Retinal pigment epithelial cell (primary cell): ENCODE measurements at places on chromosomes 5 and 9.

GRCh38 chr9:119291554-119291953 is 77.7 kb downstream of the BRINP1 start:
- DNase-seq: no peak

DNA sequence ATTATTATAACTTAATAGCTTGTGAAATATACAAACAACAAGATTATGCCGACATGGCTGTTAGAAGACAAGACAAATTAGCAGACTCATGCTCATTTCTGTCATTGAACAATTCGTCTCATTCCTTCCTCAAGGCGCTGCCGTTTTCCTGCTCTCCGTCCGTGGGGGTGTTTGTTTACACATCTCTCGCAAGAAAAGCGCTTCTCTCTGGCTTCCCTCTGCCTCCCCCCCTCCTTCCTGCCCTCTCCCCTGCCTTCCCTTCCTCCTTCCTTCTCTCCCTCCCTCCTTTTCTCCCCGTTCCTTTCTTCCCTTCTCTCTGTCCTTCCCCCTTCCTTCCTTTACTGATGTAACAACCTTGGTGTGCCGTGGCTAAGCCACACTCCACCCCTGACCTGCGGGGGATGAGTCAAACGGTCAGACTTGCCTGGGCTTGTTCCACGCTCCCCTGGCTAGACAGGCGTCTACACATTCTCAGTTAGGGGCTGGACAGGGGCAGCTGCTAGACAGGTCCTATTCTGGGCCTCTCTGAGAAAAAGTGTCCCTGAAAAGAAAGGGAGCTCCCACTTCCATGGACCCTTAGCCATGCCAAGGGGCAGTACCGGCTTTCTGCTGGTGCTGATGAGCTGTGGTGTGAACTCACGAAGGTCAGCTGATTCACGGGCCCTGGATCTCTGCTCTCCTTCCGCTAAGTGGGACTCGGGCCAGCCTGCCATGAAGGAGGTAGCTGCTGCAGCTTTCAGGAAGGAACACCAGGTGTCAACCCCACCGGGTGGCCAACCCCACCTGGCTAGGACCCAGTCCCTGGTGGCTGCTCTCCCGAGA is 32.0 kb upstream of the SPTLC1 start:
- peak; percentile 54 for DNase-seq

DNA sequence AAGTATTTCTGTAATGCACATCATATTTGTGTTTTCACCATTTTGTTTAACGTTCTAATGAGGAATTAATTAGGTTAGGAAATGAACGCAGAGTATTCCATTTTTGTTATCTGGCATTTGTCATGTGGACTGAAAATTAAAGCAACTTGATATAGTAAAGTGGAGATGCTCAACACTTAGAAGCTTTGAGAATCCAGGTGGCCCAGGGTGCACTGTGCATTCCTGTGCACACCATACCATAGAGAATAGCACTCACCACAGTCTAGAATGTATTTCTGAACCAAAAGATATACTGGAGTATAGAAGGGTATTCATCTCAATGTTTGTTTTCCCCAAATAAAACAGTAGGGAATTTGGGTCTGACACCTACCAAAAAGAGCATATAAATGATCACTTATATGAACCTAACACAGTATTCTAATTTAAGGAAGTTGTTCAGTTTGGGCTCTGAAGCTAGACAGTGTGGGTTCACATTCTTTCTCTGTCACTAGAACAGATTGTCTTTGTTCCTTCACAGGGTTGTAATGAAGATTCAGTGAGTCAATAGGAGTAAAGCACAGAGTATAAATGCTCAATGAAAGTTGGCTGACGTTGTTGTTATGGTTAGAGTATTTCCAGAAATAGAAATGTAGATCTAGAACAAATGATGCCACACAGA is 125.6 kb upstream of the DMRT1 start:
- DNase-seq: no peak

DNA sequence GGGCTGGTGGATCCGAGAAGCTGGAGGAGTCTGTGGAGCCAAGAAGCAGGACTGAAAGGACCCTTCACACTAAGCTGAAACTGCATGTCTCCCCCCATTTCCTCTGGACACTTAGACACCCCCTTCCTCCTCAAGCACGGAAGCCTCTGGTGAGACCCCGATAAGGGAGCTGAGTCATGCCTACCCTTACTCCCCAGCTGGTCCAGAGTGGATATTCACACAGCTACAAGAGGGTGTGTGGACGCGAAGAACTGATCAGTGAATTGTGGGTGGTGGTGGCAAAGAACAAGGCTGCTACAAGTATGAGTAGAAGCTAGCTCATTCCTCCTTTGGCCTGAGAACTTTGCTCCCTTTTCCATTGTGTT is 4.3 kb downstream of the TLN1 start:
- DNase-seq: no peak

DNA sequence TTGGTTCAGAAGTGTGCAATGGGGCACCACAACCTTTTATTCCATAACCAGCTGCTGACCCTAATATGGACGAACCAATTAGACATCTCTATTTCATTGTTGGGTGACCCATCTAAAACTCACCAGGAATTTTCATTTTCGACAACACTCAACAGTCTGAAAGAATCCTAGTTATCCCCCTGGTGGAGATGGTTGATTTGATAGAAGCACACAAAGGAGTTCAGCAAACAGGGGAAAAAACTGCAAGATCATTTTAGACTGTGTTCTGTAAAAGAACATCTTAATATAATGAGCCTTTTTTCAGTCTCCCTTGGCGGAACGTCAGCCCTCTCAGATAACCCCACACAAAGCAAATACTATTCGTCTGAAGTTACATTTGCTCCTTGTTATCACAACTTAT is 367.4 kb downstream of the KIAA0825 start:
- no peak for DNase-seq

- DNase-seq: no peak
Observed at GRCh38 chr5:102536323-102536928, 37.6 kb upstream of the SLCO6A1 start.

- no peak for DNase-seq
Observed at GRCh38 chr9:77977210-77977611, 54.4 kb downstream of the GNAQ start.

DNA sequence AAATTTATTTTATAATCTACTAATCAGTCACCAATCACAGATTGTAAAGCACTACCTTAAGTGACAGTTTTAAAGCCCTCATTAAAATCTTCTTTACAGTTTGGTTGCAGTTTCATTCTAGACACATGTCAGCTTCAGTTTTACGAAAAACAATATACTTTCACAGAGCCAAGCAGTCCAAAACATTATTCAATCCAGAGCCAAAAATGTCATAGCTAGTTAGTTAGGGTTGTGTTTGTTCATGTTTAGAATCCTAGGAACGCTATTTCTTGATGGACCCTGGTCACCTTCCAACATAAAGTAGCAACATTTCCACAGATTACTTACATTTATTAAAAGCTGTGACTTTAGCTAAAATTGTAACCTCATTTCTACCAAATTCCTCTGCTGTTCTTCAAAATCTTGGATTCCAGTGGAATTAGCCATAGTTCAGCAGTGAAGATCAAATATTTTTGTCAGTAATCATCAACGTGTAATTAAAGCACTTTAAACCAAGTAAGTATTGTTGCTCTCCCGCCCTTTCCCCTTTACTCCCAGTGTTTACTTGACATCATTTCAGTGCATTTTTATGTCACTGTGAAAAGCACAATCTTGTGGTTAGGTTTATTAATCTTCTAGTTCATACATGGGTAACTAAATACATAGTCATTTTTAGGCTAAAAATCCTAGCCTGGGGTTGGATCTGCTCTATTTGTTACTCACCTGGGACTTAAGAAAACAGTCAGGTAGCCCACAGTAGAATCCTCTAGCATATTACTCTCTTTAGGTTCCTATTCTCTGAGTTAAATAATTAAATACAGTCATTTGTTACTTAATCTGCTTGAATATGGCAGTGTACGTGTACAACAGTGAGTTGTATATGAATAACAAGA is 74.3 kb downstream of the NIPBL start:
- DNase-seq: peak; percentile 66

DNA sequence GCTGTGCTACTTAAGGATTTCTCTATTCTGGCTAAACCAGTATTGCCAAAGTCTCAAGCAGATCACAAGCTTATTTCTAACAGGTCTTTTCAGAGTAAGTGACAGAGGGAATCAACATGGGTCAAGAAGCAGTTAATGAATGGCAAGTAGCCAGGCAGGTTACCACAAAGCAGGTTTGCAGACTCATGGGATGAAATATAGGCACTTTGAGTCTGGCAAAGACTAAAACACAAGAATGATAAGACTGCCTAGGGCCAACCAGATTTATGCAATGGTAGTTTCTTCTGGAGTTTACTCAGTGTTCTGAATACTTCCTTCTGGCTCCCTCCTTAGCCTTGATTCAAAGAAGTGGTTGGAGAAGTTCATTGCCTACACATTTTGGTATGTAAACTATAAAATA is 3.6 kb downstream of the HMGCS1 start:
- no peak for DNase-seq

GRCh38 chr5:54602475-54602874 is 84.9 kb downstream of the SNX18 start:
- DNase-seq: no peak

GRCh38 chr9:104575456-104575855 is 6.5 kb downstream of the OR13C8 start:
- no peak for DNase-seq

- no peak for DNase-seq
Observed at GRCh38 chr5:150068472-150068871, 17.9 kb downstream of the CSF1R start.

DNA sequence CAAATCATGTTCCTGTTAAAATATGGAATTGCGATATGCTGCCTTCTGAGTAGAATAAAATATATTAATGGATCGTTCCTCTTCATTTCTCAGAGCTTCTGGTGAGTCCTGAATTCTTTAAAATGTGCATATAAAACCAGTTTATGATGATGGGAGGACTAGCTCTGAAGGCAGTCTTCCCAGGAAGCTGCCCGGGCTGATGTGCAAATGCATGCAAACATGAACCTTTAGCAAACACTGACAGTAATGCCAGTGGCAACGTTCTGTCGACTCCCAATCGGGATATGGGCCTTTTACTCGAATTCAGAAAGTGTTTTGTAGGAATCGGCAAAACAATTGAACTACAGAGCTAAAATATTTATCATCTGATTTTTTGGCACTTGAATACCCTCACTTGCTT is 93.6 kb downstream of the TLE4 start:
- no peak for DNase-seq

GRCh38 chr9:38018241-38018957 is 50.6 kb downstream of the SHB start:
- DNase-seq: no peak

DNA sequence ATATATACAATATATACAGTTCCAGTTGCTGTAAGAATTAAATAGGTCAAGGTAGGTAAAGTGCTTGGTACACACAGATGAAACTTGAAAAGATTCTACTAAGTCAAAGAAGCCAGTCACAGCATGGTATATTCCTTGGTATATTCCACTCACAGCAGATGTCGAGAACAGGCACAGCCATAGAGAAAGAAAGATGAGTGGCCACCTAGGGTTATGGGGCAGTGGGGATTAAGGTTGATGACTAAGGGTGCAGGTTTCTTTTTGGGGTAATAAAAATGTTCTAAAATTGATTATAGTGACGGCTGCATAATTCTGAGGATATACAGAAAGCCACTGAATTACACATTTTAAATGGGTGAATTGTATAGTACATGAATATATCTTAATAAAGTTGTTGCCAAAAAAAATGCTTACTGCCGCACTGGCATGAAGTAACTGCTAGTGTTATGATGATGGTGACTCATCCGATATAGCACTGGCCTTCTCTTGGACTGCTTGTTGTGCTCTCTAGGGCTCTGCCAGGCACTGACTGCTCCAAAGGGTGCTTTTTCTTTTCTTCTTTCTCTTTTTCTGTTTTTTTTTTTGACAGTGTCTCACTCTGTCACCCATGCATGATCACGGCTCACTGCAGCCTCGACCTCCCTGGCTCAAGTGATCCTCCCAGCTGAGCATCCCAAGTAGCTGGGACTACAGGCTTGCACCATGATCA is 23.5 kb downstream of the TBC1D2 start:
- DNase-seq: peak; percentile 96

GRCh38 chr5:81393783-81394718 is at the start of gene ACOT12:
TSS of gene ACOT12 (minus strand) at chr5:81394134. CDS start at chr5:81394114, 20 bp downstream.
- DNase-seq: no peak

GRCh38 chr9:134861595-134862334 is 18.8 kb upstream of the FCN2 start:
- no peak for DNase-seq

- DNase-seq: no peak
Observed at GRCh38 chr5:116466727-116467464, 107.7 kb downstream of the SEMA6A start.

DNA sequence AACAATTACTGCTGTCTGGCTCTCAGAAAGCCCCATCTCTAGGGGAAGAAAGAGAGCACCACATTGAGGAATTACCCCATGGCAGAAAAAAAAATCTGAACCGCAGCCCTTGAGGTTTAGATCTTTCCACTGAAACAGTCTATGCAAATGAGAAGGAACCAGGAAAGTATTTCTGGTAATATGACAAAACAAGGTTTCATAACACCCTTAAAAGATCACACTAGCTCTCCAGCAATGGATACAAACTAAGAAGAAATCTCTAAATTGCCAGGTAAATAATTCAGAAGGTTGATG is 427.1 kb downstream of the PRELID2 start:
- DNase-seq: no peak

DNA sequence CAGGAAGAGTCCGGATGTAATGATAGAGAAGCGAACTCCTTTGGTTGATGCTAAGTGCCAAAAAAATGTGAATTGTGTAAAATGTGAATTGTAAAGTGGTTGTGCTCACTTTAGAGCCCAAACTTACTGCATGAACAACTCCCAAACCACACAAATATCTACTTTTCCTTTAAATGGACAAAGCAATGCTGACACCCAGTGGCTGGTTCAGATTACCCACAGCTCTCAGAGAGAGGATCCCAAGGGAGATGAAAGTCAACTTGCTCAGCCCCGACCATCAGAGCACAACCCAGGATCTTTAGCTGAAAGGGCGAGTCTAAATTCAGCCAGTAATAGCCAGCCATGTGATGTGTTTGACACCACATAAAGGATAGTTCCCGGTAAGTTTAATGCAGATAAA is 133.7 kb downstream of the NMUR2 start:
- DNase-seq: no peak

DNA sequence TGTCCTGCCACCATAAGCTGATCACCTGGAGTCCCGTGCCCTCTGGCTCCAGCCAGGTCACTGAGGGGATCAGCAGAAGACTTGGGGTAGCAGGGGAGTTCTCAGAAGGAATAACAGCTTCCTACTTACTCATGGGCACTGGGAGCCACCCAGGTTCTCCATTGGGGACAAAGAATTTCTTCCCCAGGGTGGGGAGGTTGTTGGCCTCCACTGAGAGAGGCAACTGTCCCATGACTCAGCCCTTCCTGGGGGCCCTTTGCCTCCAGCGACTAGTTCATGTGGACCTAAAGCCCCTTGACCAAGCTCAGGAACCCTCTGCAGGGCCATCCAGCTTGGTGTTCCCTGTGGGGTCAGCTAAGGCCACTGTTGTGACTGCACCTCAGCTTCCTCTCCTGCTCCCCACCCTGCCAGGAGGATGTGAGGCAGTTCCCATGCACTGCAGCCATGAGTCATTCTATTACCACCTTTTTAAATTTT is 175.0 kb downstream of the AUH start:
- DNase-seq: no peak

- DNase-seq: no peak
Observed at GRCh38 chr5:92849756-92850155, 731.3 kb downstream of the NR2F1-AS1 start.
